ENCODE measurements at places on chromosomes 4 and X.

GRCh38 chr4:135201081-135201480, 999.5 kb upstream of the PABPC4L start:
- no peak for DNase-seq

DNA sequence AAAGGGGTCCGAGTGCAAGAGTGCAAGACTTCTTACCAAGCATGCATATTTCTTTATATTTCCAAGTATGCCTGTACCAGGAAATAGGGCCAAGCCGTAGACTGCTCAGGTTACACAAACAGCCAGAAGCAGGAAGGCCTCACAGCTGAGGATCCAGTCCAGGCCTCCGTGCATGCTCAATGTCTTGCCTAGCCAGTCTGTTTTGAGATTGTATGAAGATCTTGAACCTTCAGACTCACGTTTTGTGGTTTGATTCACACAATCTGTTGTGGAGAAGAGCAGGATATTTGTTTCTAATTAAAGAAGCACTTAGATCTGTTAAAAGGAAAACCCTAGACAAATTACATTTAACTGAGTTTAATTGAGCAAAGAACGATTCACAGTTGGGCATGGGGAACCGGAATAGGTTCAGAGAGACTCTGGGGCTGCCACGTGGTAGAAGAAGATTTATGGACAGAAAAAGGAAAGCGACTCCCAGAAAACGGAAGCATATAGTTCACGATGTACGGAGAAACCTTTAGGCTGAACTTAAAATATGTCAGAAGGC, 1.2 kb downstream of the MGST2 start:
- no peak for DNase-seq

GRCh38 chr4:83083925-83084475, 30.5 kb downstream of the PLAC8 start:
- DNase-seq = no peak

GRCh38 chr4:175443547-175443946, 368.5 kb downstream of the GPM6A start:
- no peak for DNase-seq

GRCh38 chr4:33107814-33108213, 2387.6 kb downstream of the PCDH7 start:
- DNase-seq = no peak

DNA sequence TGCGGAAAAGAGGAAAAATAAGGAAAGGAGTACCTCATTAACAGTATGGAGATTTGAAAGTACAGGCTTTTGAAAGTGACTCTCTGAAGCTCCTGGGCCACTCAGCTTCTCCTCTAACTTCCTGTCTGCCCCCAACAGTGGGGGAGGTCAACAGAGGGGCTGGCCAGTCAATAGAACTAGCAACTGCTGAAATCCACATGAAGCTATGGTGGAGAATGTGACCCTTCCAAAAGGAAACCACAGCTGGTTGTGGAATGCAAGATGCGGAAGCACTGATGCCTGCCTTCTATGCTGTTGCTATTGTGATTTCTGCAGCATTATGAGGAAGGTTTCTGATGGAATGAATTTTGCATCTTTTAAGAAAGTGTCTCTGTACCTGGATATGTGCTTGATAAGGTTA, 2.4 kb downstream of the CORIN start:
- no peak for DNase-seq

GRCh38 chr4:74464291-74464690, 19.4 kb downstream of the AREG start:
- DNase-seq = no peak

DNA sequence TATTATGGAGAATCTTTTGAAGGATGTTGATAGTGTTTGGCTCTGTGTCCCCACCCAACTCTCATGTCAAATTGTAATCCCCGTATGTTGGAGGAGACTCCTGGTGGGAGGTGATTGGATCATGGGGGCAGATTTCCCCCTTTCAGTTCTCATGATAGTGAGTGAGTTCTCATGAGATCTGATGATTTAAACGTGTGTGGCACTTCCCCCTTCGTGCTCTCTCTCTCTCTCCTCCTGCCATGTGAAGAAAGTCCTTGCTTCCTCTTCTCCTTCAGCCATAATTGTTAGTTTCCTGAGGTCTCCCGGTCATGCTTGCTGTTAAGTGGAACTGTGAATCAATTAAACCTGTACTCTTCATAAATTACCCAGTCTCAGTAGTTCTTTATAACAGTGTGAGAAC, 166.1 kb upstream of the NUDT6 start:
- DNase-seq = no peak

DNA sequence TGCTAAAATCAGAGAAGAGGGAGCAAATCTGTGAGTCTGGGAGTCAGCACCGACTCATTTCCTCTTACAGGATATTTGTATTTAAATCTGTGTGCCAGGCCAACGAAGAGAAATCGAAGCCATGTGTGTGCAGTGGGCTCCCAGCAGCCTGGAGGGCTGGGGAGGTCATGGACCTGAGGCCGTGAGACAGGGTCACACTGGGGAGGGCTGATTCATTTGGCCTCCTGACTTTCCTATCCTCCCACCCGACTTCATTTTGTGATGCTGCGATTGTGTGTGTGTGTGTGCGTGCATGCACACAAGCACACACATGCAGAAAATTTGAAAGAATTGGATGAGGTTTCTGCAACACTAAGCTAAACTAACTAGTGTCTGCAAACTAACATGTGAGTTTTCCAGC, 48.7 kb upstream of the STX18 start:
- DNase-seq = no peak

GRCh38 chr4:99857307-99857706, 36.9 kb downstream of the LAMTOR3 start:
- DNase-seq = no peak

DNA sequence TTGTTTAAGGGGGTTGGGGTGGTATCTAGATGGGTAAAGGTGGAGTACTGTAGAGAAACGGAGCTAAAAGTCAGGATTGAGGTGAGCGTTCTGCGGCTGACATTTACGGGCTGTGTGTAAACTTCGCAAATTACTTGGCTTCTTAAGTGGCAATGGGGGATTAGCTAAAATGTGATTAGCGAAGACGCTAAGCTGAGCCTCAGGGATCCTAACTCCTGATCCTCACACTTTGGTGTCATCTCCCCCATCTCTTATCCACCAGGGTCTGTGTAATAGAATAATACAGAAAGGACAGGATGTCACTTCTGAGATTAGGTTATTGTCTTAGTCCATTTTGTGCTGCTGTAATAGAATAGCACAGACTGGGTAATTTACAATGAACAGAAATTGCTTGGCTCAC, 10.6 kb upstream of the FAT1 start:
- DNase-seq = no peak

GRCh38 chr4:60326735-60327134, 873.4 kb upstream of the ADGRL3 start:
- DNase-seq = no peak

GRCh38 chrX:103831342-103831802, 685 bp downstream of the RAB9B start:
- DNase-seq = no peak

DNA sequence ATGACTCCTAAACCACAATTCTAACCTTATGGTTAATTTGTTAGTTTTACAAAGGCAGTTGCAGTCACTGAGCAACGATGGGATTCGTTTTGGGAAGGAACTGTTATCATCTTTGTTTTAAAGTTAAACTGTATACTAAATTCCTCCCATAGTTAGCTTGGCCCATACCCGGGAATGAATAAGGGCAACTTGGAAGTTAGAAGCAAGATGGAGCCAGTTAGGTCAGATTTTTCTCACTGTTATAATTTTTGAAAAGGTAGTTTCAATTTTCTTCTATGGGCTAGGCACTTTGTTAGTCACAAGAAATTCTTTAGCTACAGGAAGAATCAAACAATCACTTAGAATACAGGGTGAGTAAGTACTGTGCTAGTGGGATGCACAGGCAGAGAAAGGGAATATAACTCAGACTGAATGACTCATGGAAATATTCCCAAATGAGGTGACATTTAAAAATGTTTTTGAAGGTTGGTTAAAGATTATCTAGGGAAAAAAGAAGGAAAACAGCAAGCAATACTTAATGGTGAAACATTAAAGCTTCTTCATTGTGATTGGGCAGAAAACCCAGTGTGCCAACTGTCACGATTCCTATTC, 153.6 kb downstream of the MAGEB17 start:
- no peak for DNase-seq

GRCh38 chr4:122622400-122622799, 1.5 kb upstream of the IL21 start:
- DNase-seq = no peak

GRCh38 chr4:29277381-29277780, 1442.8 kb upstream of the PCDH7 start:
- DNase-seq = no peak

- DNase-seq = no peak
These were observed 119.2 kb upstream of the EDNRA start for GRCh38 chr4:147361726-147362125.

- DNase-seq = no peak
These were observed 476.5 kb downstream of the NKX6-1 start for GRCh38 chr4:84022564-84022963.

DNA sequence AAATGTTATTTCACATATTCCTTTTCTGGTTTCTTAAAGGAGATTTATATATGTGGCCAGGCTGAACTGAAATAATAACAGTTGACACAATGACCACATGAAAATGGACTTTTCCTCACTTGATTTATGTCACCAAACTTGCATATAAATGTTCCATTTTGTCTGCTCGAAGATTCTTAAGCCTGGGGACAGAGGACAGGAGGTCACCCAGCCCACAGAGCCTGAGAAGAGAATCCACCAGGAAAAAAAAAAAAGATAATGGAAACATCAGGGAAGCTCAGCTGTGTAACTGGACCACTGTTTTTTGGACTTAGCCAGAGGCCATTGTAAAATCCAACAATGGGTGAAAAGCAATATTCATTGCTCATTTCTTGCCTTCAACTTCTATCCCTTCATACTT, 359.0 kb upstream of the FGF16 start:
- no peak for DNase-seq

DNA sequence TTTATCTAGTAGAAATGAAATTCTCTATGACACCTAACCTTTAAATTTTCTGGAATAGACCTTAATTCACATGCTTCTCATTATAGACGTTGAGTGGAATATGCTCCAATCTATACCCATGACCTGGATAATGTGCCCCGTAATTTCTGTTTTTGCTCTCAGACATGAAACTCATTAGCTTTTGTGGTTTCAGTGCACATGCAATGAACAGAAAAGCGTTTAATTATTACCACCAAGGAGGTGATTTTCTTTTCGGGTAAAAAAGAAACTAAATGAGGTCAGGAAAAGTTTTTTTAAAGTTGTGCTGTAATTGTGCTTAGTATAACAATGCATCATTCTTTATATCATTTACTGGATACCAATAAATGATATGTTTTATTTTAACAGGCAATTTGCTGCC, 1703.9 kb upstream of the TENM3 start:
- DNase-seq = no peak

DNA sequence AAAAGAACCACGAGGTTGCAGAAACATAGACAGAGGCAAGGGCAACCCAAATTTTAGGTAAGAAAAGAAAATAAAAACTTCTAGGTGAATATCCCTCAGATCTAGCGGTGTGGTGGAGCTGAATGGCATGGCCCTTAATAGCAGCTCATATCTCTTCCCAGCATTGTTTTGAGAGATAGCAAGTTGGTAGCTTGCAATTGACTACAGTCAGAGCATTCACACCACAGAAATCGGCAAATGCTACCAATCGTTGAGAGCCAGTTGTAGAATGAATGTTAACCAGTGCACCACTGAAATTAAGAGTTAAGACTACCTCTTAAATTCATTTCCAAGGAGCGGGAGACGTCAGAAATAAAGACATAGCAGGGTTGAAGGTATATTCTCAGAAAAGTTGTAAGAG, 184.0 kb upstream of the KIT start:
- DNase-seq = no peak

DNA sequence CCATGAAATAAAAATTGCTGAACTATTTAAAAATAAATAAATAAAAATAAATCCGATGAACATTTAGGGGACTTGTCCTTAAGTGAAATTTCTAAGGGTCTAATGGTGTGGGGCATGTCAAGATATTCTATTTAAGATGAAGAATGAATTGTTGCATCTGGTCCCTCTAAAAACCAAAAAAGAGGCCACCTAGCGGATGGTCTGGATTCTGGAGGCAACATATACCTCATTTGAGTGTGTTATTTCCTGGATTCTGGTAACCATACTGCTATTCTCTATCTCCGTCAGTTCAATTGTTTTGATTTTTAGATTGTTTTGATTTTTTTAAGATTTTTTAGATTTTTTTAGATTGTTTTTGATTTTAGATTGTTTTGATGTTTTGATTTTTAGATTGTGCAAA, 28.3 kb downstream of the AGTR2 start:
- DNase-seq = no peak

DNA sequence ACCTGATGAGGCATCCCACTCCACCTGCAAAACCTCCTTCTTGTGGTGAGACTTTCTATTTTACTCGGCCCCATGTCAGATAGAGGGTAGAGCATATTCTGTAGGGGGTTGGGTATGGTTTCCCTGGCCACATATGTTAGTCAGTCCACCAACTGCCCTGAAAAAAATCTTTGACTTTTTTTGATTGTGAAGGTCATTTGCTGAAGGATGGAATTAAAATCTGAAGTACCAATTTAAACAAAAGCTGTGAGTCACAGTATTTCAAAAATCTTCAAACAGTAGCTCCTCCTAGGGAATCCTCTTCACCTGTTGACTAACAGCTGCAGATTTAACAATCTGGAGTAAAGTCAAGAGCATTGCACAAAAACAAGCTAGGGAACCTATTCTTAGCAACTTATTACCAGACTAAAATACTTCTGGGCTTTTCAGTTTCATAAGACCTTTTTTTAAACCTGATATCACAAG, 8.0 kb upstream of the CCDC110 start:
- no peak for DNase-seq

GRCh38 chr4:24273136-24273535, 311.2 kb downstream of the DHX15 start:
- DNase-seq = no peak

- no peak for DNase-seq
These were observed 462.3 kb upstream of the ADGRL3 start for GRCh38 chr4:60737858-60738257.

- DNase-seq = no peak
These were observed 108.0 kb upstream of the PDE5A start for GRCh38 chr4:119736559-119736958.

DNA sequence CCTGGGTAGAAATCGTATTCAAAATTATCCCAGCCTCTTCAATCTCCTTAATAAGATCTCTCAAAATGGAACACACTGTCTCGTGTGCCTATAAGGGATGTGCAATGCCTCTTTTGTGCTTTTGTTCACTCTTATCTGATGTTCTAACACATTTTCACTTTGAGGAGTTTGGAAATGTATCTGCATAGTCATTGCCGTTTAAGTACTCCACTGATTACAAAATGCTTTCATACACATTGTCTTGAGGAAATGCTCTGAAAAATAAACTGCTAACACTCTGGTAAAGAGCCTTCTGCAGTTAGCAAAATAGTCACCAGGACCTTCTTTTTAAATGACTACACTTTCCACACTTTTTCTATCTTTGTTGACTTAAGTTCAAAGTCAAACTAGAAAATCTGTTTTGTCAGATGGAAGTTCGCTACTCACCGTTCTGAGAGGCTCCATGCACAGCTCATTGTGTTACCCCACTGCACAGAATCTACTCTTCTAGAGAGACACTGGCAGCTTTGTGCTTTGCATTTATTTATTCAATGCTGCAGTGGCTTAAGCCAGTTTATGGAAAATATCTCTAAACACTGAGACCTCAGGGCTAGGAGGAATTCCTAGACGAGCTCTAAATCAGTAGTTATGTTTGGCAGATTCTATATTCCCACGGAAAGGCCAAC, 159.0 kb downstream of the CHIC2 start:
- DNase-seq = no peak

GRCh38 chr4:112277220-112277619, 8.5 kb downstream of the TIFA start:
- DNase-seq = no peak

- no peak for DNase-seq
These were observed 1.3 kb downstream of the QDPR start for GRCh38 chr4:17510582-17510981.
